Ovary (tissue), 10 donors: ENCODE measurements at places on chromosomes 4 and X. TPM values are rescaled to one million over a fixed set of nuclear protein-coding genes. Genes with fewer than 3 reads are reported as not detected.

LUZP4 gene
- polyA plus RNA-seq, result not detected

- no peaks in the 10 kb centered on the region for H3K27me3 ChIP-seq
- no peaks in the 10 kb centered on the region for H3K4me1 ChIP-seq
- DNase-seq, result no peak
- H3K4me3 ChIP-seq, result no peak overlapping the region
Measured at GRCh38 chr4:75251547-75251946, 262.7 kb downstream of the RCHY1 start.

SMIM43 gene
- 0.11 TPM for polyA plus RNA-seq

MAP9 gene
- 1.9 TPM for polyA plus RNA-seq

- DNase-seq, result no peak
- no peaks in the 10 kb centered on the region for H3K27me3 ChIP-seq
- no peak overlapping the region for H3K4me3 ChIP-seq
- peaks cover 4% of the 10 kb centered on the region for H3K4me1 ChIP-seq
Measured at GRCh38 chr4:56086073-56086541, 137.4 kb downstream of the CEP135 start.

DNA sequence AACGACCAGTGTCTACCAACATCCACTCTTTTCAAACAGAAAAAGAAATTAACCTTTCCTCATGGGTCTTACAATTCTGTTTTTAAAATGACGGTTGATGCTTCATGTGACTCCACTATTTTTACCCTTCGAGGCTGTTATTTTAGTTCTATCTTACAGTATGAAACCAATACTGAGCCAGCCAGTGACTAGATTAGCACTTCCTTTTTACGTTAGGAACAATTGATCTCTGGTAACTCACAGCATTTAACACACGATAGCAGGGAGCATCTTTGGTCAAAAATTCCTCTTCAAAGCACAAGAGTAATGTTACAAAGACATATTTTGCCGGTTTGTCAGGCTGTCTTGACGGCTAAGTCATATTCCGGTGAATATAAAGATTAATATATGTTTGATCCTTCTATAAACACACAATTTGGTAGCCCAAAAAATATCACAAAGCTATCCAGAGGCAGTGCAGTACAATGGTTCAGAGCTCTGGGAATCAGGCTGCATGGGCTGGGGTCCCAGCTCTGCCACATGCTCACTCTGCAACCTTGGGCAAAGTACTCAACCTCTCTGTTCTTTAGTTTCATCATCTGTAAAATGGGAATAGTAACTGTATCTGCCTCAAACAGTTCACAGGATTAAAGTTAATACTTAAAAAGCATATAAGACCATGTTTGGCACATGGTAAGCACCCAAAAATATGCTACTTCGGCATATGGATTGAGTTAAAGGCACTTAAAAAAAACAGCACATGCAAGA, 62.9 kb upstream of the TXK start:
- no peaks in the 10 kb centered on the region for H3K4me1 ChIP-seq
- H3K36me3 ChIP-seq, result no peaks in the 10 kb centered on the region
- DNase-seq, result no peak
- H3K4me3 ChIP-seq, result no peak overlapping the region

EIF2S3 gene
- polyA plus RNA-seq, result 149 TPM

GPR34 gene
- 3.5 TPM for polyA plus RNA-seq

BEX2 gene
- polyA plus RNA-seq, result 79.4 TPM

GRPR gene
- polyA plus RNA-seq, result 0.05 TPM

GRCh38 chr4:5821665-5822358, 71.1 kb downstream of the CRMP1 start:
- no peaks in the 10 kb centered on the region for H3K27me3 ChIP-seq
- H3K4me1 ChIP-seq, result no peaks in the 10 kb centered on the region
- H3K27ac ChIP-seq, result no peak overlapping the region
- DNase-seq, result no peak
- no peak overlapping the region for H3K4me3 ChIP-seq

DNA sequence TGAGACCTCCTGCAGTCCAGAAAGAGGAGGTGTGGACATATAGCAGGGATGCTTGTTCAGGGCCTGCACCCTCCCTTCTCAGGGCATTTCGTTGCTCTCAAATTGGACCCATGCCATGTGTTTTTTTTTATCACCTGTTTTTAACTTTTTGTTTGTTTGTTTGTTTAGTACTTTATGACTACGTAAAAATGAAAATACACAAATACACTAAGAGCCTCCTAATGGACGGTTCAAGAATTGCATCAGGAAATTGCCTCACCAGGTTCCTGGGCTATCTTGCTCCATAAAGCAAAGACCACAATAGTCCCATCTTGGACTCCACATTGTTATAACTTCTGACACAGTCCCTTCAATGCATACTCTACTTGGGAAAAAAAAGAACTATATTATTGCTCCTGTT, 1685.9 kb upstream of the TENM3 start:
- H3K4me1 ChIP-seq, result no peaks in the 10 kb centered on the region
- no peak overlapping the region for H3K27ac ChIP-seq
- H3K36me3 ChIP-seq, result no peaks in the 10 kb centered on the region
- no peak for DNase-seq

SLC6A8 gene
- polyA plus RNA-seq, result 7.5 TPM

- H3K4me1 ChIP-seq, result no peaks in the 10 kb centered on the region
- H3K4me3 ChIP-seq, result no peak overlapping the region
- DNase-seq, result no peak
- H3K36me3 ChIP-seq, result no peaks in the 10 kb centered on the region
Measured at GRCh38 chrX:6574762-6575161, 39.8 kb upstream of the VCX3A start.

AFF2 gene
- 2.8 TPM for polyA plus RNA-seq

SUPT20HL1 gene
- 0.12 TPM for polyA plus RNA-seq

GLRA3 gene
- not detected for polyA plus RNA-seq
